Gastrocnemius medialis (tissue), 4 donors: ENCODE measurements at places on chromosomes 1 and 21. TPM values are rescaled to one million over a fixed set of nuclear protein-coding genes. Genes with fewer than 3 reads are reported as not detected.

DNA sequence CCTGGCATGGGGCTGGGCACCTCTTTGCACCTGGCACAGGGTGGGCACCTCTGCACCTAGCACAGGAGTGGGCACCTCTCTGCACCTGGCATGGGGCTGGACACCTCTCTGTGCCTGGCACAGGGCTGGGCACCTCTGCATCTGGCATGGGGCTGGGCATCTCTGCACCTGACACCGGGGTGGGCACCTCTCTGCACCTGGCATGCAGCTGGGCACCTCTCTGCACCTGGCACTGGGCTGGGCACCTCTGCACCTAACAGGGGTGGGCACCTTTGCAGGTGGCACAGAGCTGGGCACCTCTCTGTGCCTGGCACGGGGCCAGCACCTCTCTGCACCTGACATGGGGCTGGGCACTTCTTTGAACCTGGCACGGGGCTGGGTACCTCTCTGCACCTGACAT is 29.4 kb upstream of the CCDC27 start:
- no peak for DNase-seq

DNA sequence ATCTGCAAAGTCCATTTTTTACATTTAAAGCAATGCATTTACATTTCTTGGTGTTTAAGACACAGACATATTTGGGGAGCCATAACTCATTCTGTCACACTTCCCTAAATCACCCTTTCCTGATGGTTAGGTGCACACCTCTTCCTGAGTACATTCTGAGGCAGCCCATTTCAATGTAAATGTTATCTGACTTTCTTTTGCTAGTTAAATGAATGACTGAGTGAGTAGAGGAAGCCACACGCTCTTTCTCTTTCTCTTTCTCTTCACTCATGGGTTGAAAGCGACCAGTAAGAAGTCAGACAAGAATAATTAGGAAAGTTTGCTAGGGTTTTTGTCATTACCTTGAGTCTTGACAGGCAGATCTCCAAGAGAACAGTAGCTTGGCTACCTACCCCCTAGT is 143.1 kb downstream of the S1PR1 start:
- DNase-seq, result no peak

DNA sequence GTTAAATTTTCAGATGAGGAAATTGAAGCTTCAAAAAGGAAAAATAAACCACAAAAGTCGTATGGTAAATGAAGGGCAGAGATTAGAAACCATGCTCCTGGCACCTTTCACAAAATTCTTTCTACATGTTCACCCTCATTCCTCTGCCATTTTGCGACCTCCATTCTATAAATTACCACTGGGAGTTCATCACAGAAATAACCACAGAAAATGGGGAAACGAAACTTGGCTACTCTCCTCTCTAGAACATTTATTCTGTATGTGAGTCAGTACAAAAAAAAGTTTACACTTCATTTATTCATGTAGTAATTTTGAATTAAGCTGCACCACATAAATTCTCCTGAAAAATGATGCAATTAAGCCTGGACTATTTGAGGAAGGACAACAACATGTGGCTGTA is 320.9 kb upstream of the C1orf87 start:
- DNase-seq, result no peak

DNA sequence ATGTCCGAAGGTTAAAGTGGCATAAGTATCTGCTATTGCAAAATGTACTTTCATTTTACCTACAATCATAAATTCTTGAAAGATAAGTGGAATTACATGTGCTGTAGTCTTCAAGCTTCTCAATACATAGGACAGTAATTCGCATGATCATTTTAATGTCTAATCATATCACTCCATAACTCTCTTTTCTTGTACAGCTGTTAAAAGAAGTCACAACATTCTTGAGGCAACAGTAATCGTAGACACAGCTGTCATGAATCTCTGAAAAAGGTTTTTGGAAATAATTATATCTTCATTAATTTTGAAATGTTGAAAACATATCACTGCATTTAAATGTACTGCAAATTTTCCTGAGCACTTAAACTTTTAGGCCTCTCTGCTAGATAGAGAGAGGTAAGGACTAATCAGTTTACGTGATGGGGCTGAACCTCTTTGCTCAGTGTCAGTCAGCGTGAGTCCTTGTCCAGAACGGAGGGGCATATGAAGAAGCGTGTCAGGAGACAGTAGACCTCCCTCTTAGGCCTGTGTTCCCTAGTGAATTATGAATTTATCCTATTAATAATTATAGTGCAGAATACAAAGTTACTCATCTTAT is 133.4 kb downstream of the NEK7 start:
- DNase-seq, result no peak

- DNase-seq, result no peak
Measured at GRCh38 chr1:172121081-172121717, 279.9 kb downstream of the DNM3 start.

The OLIG1 gene
- total RNA-seq, result not detected

DNA sequence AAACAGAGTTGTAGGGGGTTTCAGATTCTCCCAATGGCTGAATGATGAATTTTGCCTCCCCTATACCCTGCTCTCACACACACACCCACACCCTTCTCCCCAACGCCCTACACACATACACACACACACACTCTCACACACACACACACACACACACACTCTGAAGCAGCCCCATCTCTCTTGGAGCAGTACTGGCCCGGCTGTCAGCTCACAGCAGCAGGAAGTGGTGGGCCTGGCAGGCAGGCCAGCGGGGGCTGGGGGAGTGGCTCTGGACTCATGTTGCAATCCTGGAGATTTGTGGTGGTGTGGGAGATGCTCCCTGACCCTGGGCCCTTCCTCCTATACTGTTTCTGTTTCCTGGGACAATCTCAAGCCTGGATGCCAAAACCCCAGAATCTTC is 2.2 kb downstream of the IKBKE start:
- no peak for DNase-seq

- DNase-seq, result no peak
Measured at GRCh38 chr1:202848191-202848542, 37.4 kb downstream of the PCAT6 start.
